Upper lobe of left lung (tissue), 6 donors: ENCODE measurements at places on chromosomes 4 and X. TPM values are rescaled to one million over a fixed set of nuclear protein-coding genes. Genes with fewer than 3 reads are reported as not detected.

DNA sequence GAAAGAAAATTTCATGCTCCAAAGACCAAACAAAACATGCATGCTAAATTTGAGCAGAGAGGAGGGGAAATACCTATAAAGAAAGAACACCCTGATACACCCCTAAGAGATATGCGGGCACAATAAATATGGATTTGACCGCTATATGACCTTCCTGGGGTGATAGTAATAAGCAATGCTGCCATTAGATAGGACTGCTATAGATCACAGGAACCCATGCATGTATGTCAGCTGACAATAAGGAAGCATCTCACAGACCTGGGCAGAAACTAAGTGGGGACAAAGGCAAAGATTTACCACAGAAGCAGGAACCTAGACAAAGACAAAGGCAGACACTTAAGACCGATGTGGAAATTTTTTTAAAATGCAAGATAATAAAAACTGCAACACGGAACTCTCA lies 21.3 kb downstream of the ZNF721 start:
- no peak for DNase-seq

DNA sequence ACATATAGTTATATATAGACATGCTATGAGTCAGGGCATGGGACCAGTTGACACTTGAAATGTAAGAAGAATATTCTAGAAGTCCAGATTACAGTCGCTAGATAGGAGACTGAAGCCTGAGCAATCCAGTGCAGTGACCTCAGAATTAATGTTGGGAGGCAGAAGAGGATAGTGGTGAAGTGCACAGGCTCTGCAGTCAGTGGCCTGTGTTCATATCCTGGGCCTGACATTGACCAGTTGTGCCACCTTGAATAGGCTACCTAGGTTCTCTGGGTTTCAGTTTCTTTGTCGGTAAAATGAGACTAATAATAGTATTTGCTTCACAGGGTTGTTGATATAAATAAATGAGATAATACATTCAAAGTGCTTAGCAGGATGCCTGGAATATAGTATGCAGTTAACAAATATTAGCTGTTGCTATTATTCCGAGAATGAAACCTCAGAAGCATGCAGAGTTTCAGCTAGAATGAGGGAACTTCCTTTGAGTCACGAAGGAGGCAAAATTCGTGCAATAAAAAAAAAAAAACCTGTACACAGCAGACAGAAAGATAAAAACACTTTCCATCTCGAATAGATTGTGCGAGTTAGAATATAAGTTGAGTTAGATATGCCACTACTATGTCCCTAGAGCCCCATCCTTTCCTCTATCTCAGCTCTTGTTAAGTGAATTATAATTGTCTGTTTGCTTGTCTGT lies 4.0 kb upstream of the SH2D1A start:
- no peak for DNase-seq

DNA sequence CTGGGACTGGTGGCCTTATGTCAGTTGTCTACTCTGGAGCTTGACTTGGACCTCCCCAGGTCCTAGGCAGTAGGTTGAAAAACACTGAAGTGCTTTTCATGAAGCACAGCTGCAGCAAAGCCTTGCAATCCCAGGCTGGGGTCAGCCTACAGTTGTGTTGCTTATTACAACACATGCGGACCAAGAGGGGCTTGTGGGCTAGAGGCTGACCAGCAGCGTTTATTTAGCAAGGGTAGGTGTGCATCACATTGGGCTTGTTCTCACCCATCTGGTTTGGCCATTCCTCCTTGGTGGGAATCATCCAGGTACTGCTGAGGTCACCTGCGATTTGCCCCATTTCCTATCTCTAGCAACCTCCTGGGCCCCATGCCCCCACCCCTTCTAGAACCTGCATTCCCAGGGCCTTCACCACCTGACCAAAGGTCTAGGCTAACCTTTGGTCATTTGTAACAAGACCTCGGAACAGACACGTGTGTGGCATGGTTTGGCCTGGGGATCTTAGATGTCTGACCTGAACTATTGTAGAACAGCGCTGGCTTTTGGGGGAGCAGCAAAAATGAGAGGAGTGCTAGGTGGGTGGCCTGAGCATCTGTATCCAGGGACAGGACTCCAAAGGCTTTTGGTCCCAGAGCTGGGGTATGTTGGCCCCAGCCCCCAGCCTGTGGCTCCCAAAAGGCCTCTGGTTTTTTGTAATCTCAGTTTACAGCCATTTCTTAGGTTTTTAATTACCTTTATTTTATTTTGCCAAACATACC lies 3.0 kb downstream of the RPL10 start:
- DNase-seq: no peak

- no peak for DNase-seq
Observed at GRCh38 chr4:124686279-124686678, 26.3 kb downstream of the ANKRD50 start.

DNA sequence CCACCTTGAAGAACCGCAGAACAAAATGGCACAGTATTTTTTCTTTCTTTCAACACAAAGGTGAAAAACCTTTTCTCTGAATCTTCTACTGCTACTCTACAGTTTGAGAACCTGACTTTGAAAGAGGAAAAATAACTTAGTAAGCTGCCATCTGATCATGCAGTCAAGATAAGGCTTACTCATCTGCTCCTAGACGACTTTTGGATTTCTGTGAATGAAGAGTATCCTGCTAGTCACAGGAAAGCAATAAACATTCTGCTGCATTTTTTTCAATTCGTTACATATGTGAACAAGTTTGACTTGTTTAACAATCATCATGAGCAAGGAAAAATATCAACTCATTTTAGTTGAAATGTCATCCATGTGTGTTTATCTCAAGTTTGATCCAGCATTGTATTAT lies 25.2 kb downstream of the TIGD2 start:
- no peak for DNase-seq

GRCh38 chr4:52102587-52102986 lies 51.5 kb downstream of the SPATA18 start:
- no peak for DNase-seq

- DNase-seq: no peak
Observed at GRCh38 chr4:108141213-108141950, 27.4 kb downstream of the LEF1 start.

- DNase-seq: no peak
Observed at GRCh38 chr4:78121338-78121904, 64.3 kb downstream of the FRAS1 start.

DNA sequence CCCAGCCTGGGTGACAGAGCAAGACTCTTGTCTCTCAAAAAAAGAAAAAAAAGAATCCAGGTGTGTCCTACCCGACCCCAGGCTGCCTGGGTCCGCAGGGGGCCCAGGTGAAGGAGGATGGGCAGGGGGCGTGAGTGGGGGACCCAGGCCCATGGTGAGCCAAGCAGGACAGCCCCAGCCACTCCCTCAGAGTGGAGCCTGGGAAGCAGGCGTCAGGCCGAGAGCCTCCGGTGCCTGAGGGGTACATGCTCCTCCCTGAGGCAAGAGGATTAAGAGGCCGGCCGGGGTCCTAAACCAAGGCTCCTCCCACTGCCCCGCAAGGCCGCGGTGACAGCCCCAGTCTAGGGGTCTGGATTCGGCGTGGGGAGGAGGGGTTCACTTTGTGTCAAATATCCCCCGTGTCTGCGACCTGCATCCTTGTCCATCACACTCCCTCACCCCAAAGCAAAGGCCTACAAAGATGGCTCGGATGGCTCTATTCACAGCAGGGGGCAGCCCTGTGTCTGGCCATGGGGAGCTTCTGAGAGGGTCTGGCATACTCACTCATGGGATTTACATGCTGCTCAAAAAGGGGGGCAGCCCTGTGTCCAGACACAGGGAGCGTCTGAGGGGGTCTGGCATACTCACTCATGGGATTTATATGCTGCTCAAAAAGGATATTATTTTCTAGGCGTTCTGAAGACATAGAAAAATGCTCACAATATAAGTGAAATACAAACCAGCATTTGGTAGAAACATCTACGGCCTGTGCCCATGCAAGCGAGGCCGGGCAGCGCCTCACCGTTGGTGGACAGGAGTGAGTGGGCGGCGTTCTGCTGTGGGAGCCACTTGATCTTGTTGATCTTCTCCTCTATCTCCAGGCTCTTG lies 94.6 kb downstream of the PPP2R2C start:
- peak; percentile 55 for DNase-seq

DNA sequence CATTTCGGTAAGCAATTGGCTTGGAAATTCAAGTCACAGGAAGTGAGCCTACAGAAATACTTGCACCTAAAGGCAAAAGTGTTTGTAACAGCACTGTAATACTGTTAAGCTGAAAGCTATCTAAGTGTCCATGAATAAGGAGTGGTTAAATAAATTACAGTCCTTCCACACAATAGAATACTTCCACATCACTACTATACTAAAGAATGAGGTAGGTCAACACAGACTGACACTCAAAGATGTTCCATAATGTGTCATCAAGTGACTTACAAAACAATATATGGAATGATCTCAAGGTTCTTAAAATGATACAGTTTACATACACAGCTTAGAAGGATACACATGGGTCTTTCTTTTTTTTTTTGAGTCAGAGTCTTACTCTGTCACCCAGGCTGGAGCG lies 27.0 kb downstream of the SLC10A6 start:
- DNase-seq: no peak

GRCh38 chr4:7160439-7160838 lies 31.9 kb upstream of the SORCS2 start:
- no peak for DNase-seq

GRCh38 chr4:30866346-30866745 lies 146.2 kb downstream of the PCDH7 start:
- no peak for DNase-seq

- DNase-seq: no peak
Observed at GRCh38 chr4:11201256-11201655, 227.4 kb downstream of the HS3ST1 start.

DNA sequence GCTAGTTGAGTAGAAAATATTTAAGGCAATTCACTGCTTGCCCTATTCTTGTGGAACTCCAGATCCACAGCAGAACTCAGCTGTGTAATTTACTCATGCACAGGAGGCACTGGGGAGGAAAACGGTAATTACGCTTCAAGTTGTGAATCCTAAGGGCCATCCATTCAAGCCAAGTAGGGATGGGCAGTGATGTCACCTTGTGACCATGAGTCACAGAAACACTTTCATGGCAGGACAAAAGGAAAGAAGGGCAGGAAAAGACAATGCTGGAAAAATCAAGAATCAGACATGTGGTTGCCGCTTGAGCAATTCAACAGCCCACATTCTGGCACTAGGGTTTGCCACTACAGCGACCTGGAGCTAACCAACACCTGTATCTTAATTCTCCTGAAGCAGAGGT lies 1.4 kb downstream of the PAQR3 start:
- DNase-seq: no peak

DNA sequence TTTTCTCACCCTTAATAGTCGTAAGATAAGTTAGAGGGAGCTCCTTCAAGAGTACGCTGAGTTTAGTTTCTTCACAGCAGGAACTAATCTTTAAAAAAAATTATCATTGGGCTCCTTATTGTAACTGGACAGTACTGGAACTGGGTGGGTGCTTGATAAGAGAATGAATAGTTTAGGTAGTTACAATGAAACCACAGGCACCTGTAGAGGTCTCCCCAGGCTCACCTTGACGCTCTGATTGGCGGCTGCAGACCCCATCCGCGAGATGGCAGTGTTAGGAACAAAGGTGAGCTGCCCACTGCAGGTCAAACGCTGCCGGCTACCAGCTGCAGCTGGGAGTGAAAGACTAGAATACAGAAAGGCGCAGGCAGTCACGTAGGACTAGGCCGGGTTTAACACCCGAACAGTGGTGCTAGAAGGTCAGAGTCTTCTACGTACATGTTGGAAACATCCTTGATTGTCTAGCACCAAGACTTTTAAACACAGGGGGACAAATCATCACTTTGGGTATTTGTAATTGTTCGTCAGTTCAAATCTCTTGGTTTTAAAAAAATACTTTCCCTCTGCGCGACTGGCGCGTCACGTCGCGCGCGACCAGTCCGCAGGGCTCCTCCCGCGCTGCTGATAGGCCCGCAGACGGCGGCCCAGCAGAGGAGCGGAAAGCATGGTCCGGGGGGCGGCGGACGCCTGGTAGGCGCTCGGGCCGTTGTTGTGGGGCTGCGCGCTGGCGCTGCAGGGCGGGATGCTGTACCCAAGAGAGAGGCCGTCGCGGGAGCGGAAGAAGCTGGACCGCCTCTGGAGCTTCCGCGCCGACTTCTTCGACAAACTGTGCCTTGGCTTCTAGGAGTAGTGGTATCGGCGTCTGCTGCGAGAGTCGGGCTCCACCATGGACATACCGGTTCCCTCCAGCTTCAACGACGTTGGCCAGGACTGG lies 45.6 kb downstream of the SMARCA5 start:
- peak; percentile 88 for DNase-seq

- no peak for DNase-seq
Observed at GRCh38 chrX:128622296-128622695, 570.1 kb upstream of the ACTRT1 start.

GRCh38 chr4:39889226-39889625 lies 88.5 kb downstream of the PDS5A start:
- DNase-seq: no peak

DNA sequence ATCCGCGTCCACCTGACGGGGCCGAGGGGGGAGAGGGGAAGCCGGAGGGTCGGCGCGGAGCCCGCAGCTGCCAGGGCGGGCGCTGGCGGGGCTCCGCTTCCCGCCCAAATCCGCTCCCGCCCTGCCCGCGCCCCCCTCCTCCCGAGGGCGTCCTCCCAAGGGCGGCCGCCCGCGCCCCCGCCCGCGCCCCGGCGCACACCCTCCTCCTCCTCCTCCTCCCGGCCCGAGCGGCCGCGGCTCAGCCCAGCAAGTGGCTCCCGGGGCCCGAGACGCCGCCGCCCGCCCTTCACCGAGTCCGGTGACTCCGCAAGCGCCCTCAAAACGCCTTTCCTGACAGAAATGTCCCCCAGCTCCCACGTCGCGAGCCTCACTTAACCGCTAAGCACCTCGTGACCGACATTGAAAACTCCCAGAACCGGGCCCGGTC lies 487 bp downstream of the HMGB2 start:
- DNase-seq: peak; percentile 94

DNA sequence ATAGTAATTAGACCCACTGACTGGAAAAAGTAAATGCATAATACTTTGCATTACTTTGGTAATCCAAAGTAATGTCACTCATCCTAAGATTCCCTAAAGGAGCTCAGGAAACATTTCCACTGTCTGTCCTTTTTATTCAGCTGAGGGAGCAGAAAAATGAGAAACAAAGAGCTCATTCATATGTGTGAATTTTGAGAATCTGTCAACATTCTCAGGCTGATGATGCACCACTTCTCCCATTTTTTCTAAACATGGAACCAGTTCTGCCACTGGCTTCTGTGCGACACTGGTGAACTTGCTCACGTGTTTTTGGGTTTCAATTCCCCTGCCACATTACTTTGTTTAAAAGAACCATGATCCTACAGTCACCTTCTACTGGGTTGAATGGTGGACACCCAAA lies 28.4 kb upstream of the ADH7 start:
- DNase-seq: no peak

HADH gene
- 57.1 TPM for total RNA-seq

SLC25A6 gene
- total RNA-seq: 297 TPM

SPARCL1 gene
- total RNA-seq: 306 TPM

MAP3K15 gene
- 1.5 TPM for total RNA-seq

FAM47E gene
- 5.8 TPM for total RNA-seq

SPANXA1 gene
- not detected for total RNA-seq

SH3D19 gene
- total RNA-seq: 91.2 TPM

PRICKLE3 gene
- 14.4 TPM for total RNA-seq

VCX3B gene
- total RNA-seq: not detected
